Uterus (tissue), 4 donors: ENCODE measurements at places on chromosomes 16 and 17. TPM values are rescaled to one million over a fixed set of nuclear protein-coding genes. Genes with fewer than 3 reads are reported as not detected.

FMNL1 gene
- total RNA-seq = 4.4 TPM

KRTAP4-4 gene
- total RNA-seq = not detected

DNA sequence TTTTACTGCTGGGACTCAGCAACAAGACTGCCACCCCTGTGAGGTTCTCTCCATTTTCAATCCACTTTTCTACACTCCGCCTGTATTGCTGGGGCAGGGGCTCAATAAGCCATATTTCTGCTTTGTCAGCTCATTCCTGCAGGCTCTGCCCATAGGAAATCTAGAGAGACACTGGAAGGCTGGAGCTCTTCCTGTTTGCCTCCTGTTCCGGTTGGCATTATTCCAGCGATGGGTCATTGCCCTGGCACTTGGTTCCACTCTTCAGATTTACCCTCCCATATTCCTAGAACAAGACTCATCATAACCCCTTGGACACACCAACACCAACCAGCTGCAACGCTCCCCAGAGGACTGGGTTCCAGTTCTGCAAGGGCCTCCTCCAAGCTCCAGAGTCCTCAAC lies 210.4 kb downstream of the CA10 start:
- no peak for DNase-seq

GRCh38 chr17:81684442-81684911 lies 666 bp downstream of the HGS start:
- DNase-seq = no peak

DNA sequence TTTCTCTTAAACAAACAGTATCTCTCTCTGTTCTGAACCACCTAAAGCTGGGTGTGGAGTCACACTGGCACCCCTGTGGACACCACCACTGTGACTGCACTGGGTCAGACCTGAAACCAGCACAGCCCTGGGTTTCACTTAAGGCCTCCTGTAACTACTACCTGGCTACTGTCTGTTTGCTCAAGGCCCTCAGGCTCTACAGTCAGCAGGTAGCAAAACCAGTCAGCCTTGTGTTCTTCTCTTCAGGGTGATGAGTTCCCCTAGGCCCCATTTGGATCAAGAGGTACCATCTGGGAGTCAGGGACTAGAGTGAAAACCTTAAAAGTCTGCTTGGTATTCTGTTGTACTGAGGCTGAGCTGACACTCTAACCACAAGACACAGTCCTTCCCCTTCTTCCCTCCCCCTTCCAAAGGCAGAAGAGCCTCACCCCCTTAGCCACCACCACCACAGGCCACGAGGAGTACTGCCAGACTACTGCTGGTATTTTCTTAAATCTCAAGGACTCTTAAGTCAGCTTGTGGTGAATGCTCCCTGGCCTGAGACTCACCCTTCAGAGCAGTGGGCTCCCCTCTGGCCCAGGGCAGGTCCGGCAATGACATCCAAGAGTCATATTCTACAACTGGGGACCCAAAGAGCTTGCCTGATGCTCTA lies 153.2 kb upstream of the MON1B start:
- DNase-seq = no peak

GRCh38 chr17:17859909-17860765 lies 23.4 kb upstream of the SREBF1 start:
- peak; percentile 69 for DNase-seq

DNA sequence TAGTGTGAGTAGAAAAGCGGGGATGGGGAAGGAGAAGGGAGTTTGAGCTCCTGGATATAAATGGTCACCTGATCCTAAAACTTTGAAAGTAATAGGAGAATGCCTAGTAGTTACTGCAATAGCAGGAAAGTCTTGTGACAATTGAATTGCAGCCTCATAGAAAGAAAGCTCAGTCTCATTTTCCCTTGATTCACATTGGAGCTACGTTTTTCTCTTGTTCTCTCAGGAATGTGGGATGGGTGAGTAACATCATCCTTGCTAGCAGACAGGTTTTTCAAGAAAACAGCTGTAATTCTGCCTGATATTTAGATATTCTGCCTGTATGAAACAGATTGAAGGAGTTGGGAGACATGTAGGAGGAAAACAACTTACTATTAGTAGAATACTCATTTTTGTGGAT lies 25.3 kb downstream of the SF3B3 start:
- DNase-seq = no peak

DNA sequence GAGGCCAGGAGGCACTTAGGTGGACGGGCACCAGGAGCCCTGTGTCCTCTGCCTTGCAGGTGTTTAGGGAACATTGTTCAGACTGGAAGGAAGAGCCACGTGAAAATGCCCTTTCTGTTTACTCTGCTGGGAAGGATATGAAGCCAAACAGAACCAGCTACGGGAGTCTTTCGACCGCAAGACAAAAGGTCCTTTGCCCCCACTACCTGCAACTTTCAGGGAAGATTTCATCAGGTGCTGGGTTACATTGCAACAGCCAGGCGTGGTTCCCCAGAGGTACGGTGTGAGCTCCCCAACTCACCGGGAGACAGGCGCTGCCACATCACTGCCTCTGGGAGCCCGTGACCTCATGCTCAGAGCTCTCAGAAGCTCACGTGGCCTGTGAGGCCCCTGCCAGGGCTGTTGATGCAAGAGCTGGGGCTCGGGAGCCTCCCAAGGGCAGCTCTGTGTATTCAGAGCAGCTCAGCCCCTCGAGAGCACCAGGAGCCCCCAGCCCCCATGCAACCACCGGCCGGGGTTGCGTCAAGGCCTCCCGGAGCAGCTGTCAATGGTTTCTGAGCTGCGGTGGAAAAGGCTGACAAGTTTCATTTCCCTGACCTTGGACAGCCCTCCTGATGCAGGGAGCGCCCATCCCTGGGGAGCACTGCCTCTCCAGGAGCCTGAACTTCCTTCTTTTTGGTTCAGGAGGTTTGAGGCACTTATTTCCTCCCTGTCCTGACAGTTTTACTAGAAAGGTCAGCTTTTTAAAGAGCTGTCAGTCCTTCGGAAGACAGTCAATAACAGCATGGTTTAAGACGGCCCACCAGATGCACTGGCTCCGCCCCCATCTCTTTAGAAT lies 42.1 kb downstream of the TBC1D16 start:
- DNase-seq = peak; percentile 89

GRCh38 chr16:47676635-47677177 lies 215.6 kb downstream of the PHKB start:
- DNase-seq = no peak

- DNase-seq = no peak
These were observed 189.9 kb downstream of the ZFHX3 start for GRCh38 chr16:72857834-72858664.
